ENCODE measurements at places on chromosomes 3 and 15. TPM values are rescaled to one million over a fixed set of nuclear protein-coding genes. Genes with fewer than 3 reads are reported as not detected.

GRCh38 chr3:80733522-80734176 lies 965.9 kb upstream of the ROBO1 start:
- no peaks in the 10 kb centered on the region for H3K4me1 ChIP-seq
- H3K27ac ChIP-seq, result no peak overlapping the region
- no peaks in the 10 kb centered on the region for H3K36me3 ChIP-seq
- H3K27me3 ChIP-seq, result no peaks in the 10 kb centered on the region

- no peaks in the 10 kb centered on the region for H3K36me3 ChIP-seq
- H3K27ac ChIP-seq, result no peak overlapping the region
- DNase-seq, result no peak
- no peaks in the 10 kb centered on the region for H3K4me1 ChIP-seq
- no peak overlapping the region for H3K4me3 ChIP-seq
- no peaks in the 10 kb centered on the region for H3K27me3 ChIP-seq
Measured at GRCh38 chr3:130378677-130379191, 33.3 kb downstream of the COL6A5 start.

DNA sequence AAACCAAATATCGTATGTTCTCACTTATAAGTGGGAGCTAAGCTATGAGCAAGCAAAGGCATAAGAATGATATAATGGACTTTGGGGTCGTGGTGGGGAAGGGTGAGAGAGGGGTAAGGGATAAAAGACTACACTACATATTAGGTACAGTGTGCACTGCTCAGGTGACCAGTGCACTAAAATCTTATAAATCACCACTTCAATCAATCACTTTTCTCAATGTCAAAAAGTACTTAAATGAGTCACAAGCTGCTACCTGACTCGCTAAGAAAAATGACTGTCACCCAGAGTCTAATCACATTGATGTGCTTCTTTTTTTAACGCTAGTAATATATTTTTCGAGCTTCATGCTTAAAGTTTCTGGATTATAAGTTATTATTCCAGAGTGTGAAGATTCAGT lies 95.5 kb downstream of the CBLB start:
- H3K36me3 ChIP-seq, result no peaks in the 10 kb centered on the region
- no peak overlapping the region for H3K27ac ChIP-seq
- DNase-seq, result no peak
- H3K27me3 ChIP-seq, result no peaks in the 10 kb centered on the region

DNA sequence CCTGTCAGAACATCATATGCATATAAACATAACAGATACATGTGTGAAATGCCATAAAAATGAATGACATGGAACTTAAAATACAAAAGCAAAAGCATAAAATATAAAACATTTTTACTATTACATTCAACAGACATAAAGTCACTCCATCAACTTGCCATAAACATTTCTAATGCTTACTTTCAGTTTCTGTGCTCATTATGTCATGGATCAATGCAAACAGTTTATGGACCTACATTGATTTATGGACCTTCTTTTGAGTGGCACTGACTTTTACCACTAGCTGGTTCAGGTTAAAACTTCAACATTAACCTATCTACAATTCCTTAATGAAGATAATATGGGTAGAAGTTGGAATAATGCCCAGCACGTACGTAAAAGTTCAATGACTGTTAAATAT lies 577.4 kb upstream of the LMCD1 start:
- H3K27ac ChIP-seq, result no peak overlapping the region
- peaks cover 6% of the 10 kb centered on the region for H3K4me1 ChIP-seq
- no peak for DNase-seq
- no peak overlapping the region for H3K4me3 ChIP-seq
- H3K27me3 ChIP-seq, result no peaks in the 10 kb centered on the region

ACKR2 gene
- total RNA-seq, result 0.35 TPM

GOLGA6L4 gene
- 3.8 TPM for total RNA-seq

SLC12A1 gene
- 0.19 TPM for total RNA-seq

Measured in GM23338 (cell line).